ENCODE measurements at places on chromosomes 3 and 15. TPM values are rescaled to one million over a fixed set of nuclear protein-coding genes. Genes with fewer than 3 reads are reported as not detected.

Gene RPUSD3
- total RNA-seq, result 53.6 TPM

Gene CFAP92
- total RNA-seq, result 0.15 TPM

Gene CHCHD4
- total RNA-seq, result 12.8 TPM

Gene SLC2A2
- total RNA-seq, result not detected

Gene ZNF609
- total RNA-seq, result 30.0 TPM

Gene ZDHHC23
- total RNA-seq, result 3.9 TPM

Gene GOLGA8H
- total RNA-seq, result not detected

Gene PAQR5
- not detected for total RNA-seq

Gene TLR9
- total RNA-seq, result 0.83 TPM

Gene SLC12A1
- not detected for total RNA-seq

Gene FGF7
- not detected for total RNA-seq

Gene TEX55
- not detected for total RNA-seq

Gene MAPK6
- total RNA-seq, result 44.9 TPM

Gene GOLGA8J
- not detected for total RNA-seq

Gene GPR171
- 222 TPM for total RNA-seq

Gene PCCB
- 26.9 TPM for total RNA-seq

Gene CCR9
- 0.28 TPM for total RNA-seq

Gene MYH15
- 0.10 TPM for total RNA-seq

Gene TMPRSS7
- total RNA-seq, result not detected

Gene DNAJC19
- total RNA-seq, result 40.3 TPM

Gene ARPP19
- 176 TPM for total RNA-seq

Gene CKMT1A
- total RNA-seq, result not detected

Gene GJD2
- not detected for total RNA-seq

Gene COL7A1
- total RNA-seq, result 0.40 TPM

Gene TEX9
- total RNA-seq, result 0.38 TPM

Gene FGD5
- 0.10 TPM for total RNA-seq

Gene CHL1
- total RNA-seq, result not detected

Gene PAQR9
- not detected for total RNA-seq

All from activated CD4-positive, alpha-beta memory T cell treated with anti-CD3 and anti-CD28 coated beads, Interleukin-2, amount 10 ng/mL, durations not matched to agents 7 days and 5 days (primary cell).